Activated naive CD8-positive, alpha-beta T cell treated with anti-CD3 and anti-CD28 coated beads, Interleukin-2, amount 10 ng/mL, durations not matched to agents 7 days and 5 days (primary cell): ENCODE measurements at places on chromosomes 6 and 20. TPM values are rescaled to one million over a fixed set of nuclear protein-coding genes. Genes with fewer than 3 reads are reported as not detected.

GRCh38 chr6:160357088-160357487, 8.9 kb downstream of the SLC22A3 start:
- no peak for DNase-seq

GRCh38 chr20:60046011-60046413, 87.8 kb downstream of the CDH26 start:
- no peak for DNase-seq

- no peak for DNase-seq
Measured at GRCh38 chr6:2103765-2104523, 141.5 kb downstream of the GMDS start.

GRCh38 chr6:135832166-135832565, 19.3 kb upstream of the PDE7B start:
- no peak for DNase-seq

LAMA2 gene
- total RNA-seq: not detected

SPDEF gene
- total RNA-seq: not detected
